Stimulated activated CD8-positive, alpha-beta memory T cell treated with anti-CD3 and anti-CD28 coated beads, Interleukin-15, amount 100 ng/mL, for 24 hours (primary cell): ENCODE measurements at places on chromosomes 2 and 18.

DNA sequence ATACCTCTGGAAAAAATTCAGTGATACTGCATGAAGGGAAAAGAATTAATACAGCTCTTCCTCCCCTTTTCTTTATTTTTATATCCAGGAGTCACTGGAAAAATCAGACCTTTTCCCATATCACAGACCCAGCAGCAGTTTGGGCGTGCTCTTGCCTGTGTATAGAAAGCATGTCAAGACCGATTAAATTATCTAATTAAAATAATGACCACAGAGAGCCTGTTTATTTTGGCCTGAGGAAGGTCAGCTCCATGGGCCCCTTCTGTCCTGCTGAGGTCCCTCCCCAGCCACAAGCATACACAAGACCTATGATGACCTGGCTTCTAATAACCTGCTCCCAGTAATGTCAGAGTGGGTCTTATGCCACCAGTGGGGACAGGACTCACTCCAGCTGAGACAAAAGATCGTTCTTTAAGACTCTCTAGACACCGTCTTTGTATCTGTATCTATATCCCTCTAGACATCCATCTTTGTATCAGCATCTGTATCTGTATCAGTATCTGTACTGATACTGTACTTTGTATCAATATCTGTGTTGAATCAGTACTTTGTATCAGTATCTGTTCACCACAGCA lies 147.8 kb downstream of the VAPA start:
- no peak for DNase-seq

DNA sequence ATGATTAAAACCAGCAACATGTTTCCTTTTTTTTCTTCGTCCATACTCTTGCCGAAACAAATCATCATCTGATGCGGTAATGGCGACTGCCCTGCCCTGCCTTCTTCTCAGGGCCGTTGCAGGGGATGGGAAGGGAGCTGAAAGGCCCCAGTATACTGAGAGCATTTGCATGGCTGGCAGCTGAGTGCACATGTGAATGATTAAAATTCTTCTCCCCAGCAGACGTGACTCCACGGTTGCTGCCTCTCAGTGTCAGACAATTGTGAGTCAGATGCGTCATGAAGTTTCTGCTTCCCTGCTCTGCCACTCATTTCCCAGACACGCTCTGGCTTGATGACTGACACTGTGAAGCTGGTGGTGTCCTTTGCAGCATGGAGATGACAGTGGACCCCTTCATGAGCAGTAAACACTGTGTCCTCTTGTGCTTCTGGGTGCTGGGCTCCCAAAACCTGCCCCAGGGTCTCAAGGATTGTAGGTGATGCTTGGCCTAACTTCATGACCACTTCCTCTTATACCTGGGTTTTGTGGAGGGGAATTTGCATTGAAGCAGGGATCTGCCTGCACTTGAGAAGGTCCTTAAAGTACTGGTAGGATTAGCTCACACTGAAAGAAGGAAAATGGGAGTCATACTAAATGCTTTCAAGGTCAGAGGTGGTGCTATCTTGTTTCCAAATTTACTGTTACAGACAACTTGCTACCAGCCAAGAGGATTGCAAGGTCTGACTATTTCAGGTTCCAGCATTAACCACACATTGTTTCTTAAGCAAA lies 222.5 kb upstream of the COPS8 start:
- DNase-seq, result no peak

- no peak for DNase-seq
Measured at GRCh38 chr2:70132244-70133126, 45.2 kb downstream of the PCBP1 start.

DNA sequence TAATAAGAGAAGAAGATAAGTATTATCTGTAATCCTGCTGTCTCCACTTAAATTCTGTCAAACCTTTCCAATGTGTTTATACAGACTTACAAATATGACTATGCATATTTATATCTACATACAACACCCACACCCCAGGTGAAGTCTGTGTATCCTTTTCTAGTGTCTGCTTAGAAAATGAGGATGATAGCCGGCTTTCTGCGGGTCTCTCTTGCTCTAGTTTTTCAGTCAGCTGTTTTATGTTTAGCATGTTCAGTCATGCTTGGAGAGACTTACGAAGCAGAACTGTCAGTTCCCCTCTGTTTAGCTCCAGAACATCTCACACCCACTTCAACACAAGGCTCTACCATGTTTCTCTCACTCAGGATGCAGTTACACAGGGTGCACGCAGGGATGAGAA lies 137.3 kb upstream of the NFATC1 start:
- no peak for DNase-seq

DNA sequence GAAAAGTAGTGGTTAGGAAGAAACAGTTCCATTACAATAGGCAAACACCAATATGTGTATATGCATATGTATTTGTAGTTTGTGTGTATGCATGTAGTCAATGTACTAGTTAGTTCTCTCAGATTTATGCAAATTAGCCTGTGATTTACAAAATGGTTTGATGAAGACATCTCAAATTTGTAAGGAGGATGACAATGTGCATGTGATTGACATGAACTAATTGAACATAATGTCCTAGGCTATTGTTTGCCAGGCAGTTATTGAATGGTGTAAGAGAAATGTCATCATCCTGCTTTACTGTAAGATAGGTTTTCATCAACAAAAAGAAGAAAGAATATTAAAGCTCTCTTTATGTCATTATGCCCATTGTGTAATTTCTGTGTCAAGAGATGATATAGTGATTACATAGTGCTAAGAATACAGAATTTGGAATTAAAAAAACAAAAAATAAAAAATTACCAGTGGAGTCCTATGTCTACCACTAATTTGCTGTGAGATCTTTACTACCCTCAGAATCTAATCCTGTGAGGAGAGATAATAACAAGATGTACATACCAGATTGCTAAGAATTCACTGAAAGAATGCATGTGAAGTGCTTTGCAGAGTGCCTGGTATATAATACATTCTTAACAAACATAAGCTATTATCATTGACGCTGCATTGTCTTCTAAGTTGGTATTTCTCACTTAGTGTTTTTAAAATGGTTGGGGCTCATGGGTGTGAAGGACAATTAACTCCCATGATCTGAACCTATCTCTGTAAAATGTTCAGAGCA lies 258.0 kb downstream of the CPS1 start:
- DNase-seq, result no peak

GRCh38 chr2:161982548-161983330 lies 91.3 kb downstream of the DPP4 start:
- no peak for DNase-seq

DNA sequence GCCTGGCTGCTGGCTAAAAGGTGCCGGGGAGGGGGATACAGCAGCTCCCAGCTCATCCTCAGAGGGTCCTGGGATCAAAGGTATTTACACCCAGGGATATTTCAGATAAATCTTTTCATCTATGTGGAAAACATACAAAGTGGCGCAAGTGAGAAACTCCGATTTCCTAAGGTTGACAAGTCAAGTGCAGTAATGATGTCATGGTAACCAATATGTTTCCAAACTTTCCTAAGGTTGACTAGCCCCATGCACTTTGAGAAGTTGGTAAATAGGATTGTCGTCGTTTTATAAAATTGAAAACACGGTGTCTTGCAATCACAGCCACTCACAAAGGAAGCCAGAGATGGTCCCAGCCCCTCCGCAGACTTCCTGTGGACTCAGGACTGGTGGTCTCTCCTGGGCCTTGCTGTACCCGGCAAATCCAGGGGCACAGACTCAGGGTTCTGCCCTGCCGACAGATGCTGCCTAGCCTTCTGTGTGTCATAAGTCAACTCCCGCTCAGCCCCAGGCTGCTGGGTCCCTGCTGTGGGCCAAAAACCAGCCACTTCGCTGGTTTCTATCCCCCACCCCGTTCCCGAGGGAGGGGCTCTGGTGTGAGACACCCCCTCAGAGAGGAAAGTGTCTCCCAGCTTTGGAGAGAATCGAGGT lies 111.2 kb upstream of the PPP1CB start:
- DNase-seq, result no peak

GRCh38 chr18:37266290-37266689 lies 299.3 kb downstream of the CELF4 start:
- no peak for DNase-seq

- no peak for DNase-seq
Measured at GRCh38 chr2:204950695-204951346, 405.5 kb downstream of the PARD3B start.

GRCh38 chr2:207238831-207239701 lies 73.3 kb upstream of the KLF7 start:
- no peak for DNase-seq

GRCh38 chr2:218961229-218961628 lies 1.8 kb downstream of the CDK5R2 start:
- no peak for DNase-seq

DNA sequence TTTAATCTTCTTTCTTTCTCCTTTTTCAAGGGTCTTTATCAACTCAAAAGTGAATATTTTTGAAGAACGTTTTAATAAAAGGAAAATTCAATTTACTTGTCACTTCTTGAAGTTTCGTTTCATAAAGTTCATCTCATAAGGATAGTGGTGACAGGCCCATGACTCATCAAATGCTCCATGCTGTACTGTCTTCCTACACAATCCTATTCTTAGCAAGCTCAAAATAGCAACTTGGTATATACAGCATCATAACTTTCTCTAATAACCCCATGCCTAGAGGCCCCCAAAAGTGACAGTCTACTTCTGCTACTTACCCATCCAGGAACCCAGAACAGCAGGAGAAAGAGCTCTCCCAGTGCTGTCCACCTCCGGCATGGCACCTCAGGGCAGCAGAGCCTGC lies 7.7 kb downstream of the FBXO15 start:
- DNase-seq, result no peak

DNA sequence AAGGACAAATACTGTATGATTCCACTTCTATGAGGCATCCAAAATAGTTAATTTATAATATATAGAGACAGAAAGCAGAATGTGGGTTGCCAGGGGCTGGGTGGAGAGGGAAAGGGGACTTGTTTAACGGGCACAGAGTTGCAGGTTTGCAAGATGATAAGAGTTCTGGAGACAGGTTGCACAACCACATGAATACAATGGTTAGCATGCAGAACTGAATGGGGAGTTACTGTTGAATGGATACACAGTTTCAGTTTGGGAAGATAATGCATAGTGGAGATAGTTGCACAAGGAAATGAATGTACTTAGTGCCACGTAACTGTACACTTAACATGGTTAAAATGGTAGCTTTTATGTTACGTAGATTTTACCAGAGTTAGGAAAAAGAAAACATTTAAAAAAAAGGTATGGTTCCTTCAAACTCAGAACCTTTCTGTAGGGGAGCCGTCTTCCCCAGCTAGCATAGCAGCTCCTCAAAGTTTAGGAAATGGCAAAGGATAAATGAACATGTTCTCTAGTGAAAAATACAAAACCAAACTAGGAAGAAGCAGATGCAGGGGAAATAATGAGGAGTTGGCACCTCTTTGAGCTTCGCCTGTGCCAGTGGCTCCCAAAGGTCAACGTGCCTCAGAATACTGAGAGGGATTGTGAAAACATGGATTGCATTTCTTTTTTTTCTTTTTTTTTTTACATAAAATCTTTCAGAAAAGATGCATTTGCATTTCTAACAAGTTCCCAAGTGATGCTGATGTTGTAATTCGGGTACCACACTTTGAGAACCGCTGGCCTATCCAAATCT lies 95.2 kb downstream of the ZCCHC2 start:
- DNase-seq, result no peak

GRCh38 chr2:96534141-96534540 lies 2.4 kb upstream of the ARID5A start:
- no peak for DNase-seq

GRCh38 chr2:46855805-46856204 lies 59.8 kb downstream of the MCFD2 start:
- no peak for DNase-seq

GRCh38 chr2:98772536-98772935 lies 41.6 kb upstream of the MGAT4A start:
- DNase-seq, result no peak

- no peak for DNase-seq
Measured at GRCh38 chr18:4450065-4450658, 4.9 kb downstream of the DLGAP1 start.

GRCh38 chr2:73896362-73897239 lies 3.8 kb downstream of the ACTG2 start:
- no peak for DNase-seq

DNA sequence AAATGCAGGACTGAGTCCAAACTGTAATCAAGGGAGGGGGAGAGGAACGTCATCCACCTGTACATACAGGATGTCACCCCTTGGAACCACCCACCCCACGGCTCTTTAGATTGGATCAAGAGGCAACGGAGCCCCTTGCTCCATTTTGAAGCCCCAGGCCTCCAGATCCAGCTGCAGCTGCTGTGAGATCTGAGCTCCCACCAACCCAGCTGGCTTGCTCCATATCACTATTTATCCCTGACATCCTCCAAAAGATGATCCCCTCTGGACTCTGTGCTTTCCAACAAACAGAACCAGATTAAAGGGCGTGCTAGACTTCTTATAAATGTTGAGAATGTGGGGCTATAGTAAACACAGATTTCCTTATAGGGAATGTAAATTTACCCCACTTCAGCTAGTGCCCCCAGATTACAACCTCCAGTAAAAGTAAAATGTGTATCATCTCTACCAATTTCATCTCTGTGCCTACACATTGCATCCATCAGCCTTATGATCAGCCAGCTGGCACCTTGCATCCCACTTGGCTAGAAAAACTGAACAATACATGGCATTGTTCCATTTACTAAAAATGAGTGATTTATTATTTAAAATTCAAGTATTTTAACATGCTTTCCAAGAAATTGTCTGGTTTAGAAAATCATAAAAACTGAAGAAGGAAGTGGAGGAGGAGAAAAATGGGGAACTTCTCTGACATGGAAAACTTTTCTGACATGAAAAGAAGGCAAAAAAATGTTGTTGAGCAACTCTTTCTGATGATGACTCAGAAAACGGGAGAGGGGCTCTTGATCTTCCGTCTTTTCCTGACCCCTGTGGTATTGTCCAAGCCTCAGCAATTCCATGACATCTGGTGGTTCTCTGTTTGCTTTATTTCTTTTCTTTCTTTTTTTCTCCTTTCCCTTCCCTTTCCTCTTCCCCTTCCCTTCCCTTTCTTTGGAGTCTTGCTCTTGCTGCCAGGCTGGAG lies 262.6 kb upstream of the THUMPD2 start:
- DNase-seq, result no peak

GRCh38 chr2:21008014-21008789 lies 35.7 kb downstream of the APOB start:
- no peak for DNase-seq

DNA sequence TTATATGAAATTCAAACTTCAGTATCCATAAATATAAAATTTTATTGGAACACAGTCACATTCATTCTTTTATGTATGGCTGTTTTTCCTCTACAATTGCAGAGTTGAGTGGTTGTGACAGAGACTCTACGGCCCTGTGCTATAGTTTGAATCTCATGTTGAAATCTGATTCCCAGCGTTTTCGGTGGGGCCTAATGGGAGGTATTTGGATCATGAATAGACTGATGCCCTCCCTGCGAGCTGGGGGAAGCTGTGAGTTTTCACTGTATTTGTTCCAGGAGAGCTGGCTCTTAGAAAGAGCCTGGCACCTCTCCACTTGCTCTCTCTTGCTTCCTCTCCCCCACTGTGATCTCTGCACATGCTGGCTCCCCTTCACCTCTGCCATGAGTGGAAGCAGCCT lies 1.7 kb downstream of the PFN4 start:
- DNase-seq, result no peak

DNA sequence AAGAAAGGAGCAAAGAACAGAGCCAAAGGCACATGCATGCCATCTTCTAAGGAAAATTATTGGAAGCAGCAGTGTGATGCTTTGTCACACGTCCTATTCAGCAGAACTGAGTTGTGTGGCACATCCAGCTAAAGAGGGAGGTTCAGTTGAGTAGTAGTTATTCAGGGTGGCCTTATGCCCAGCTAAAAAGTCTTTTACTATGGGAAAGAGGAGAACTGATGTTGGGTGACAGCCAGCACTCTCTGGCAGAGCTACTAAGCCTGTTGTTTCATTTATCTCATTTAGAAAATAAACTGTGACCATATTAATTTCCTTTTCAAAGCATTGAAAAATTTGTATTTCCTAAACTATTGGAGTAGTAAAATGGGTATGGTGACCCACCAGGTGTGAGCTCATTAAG lies 18.5 kb downstream of the ITGA6 start:
- no peak for DNase-seq
